ENCODE measurements at places on chromosomes 5 and 9. TPM values are rescaled to one million over a fixed set of nuclear protein-coding genes. Genes with fewer than 3 reads are reported as not detected.

GRCh38 chr5:53116597-53116996 is 7.0 kb upstream of the MOCS2 start:
- H3K36me3 ChIP-seq = no peaks in the 10 kb centered on the region
- no peak overlapping the region for H3K4me3 ChIP-seq
- DNase-seq = no peak
- H3K4me1 ChIP-seq = no peaks in the 10 kb centered on the region
- H3K27me3 ChIP-seq = no peaks in the 10 kb centered on the region
- no peak overlapping the region for H3K27ac ChIP-seq

The DDX4 gene
- total RNA-seq = not detected

DNA sequence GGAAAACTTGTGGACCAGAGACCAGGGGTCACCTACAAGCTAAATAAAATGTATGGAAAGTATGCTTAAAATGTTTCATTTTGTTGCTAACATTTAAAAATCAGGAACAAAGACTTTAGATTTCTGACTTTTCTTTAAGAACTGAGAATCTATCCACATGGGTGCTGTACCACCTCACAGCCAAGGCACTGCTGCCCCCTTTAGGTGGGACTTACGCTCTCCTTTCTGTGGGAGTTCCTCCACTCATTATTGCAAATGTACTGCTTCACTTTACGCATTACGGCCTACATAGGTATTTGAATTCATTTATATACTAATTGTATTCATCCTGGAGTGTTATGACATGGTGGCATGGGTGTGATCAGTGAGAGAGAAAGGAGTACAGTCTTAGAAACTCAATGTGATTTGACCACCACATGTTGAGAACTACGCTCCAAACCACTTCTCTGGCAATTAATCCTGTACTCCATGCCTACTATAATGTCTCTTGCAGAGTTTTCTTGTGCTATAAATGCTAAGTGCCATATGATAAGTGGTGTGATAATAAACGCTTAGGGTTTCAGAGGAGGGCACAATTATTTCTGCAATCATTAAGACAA is 24.7 kb upstream of the CETN3 start:
- no peak overlapping the region for H3K27ac ChIP-seq
- H3K27me3 ChIP-seq = peaks cover 2% of the 10 kb centered on the region
- peak; percentile 19 for DNase-seq
- no peaks in the 10 kb centered on the region for H3K36me3 ChIP-seq
- H3K4me3 ChIP-seq = no peak overlapping the region
- no peaks in the 10 kb centered on the region for H3K4me1 ChIP-seq

DNA sequence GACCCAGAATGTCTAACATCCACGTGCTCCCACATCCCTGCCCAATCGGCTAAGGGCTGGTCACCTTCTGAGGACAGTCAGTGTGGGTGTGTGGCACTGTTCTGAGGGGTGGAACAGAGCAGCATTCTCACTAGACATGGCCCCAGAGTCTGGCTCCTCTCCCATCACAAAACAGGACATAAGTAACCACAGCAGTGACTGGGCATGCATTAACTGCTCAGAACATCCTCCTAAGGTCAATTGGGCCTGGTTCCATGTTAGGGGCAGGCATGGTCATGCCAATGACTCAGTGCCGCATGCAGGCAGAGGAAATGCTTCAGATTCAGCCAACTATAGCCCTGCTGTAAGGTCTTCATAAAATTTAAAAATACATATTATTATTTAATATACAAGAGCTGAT is 12.9 kb downstream of the MACROH2A1 start:
- DNase-seq = no peak
- H3K4me3 ChIP-seq = no peak overlapping the region
- H3K27me3 ChIP-seq = no peaks in the 10 kb centered on the region
- H3K27ac ChIP-seq = peak overlapping the region; percentile 57
- H3K4me1 ChIP-seq = peaks cover 35% of the 10 kb centered on the region

DNA sequence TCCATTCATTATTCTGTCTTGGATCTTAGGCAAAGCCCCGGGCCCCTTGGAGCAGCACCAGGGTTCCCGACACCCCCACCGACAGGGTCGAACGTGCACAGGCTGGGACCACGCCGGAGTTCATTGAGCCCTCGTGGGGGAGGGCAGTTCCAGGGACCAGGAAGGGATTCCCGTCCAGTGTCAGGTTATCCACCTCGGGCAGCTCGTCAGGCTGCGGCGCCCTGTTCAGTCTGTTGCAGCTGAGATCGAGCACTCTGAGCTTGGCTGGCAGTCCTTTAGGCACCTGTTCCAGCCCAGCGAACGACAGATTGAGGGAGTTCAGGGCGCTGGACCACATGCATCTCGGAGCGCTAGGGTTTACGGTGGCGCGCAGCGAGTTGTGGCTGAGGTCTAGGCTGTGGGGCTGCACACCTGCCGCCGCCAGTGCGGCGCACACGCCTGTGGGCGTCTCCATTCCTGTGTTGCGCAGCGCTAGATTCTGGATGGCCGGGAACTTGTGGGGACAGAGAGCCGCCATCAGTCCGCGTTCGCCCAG is 1.1 kb downstream of the CD14 start:
- peaks cover 16% of the 10 kb centered on the region for H3K4me1 ChIP-seq
- no peak overlapping the region for H3K27ac ChIP-seq
- H3K4me3 ChIP-seq = peak overlapping the region; percentile 60
- DNase-seq = no peak
- no peaks in the 10 kb centered on the region for H3K36me3 ChIP-seq

GRCh38 chr9:133359399-133360175 is 3.2 kb downstream of the SURF2 start:
- H3K27ac ChIP-seq = no peak overlapping the region
- no peaks in the 10 kb centered on the region for H3K27me3 ChIP-seq
- peaks cover 15% of the 10 kb centered on the region for H3K4me1 ChIP-seq
- H3K4me3 ChIP-seq = no peak overlapping the region
- peaks cover 38% of the 10 kb centered on the region for H3K36me3 ChIP-seq

GRCh38 chr5:166441-167372 is 24.6 kb upstream of the LRRC14B start:
- no peaks in the 10 kb centered on the region for H3K36me3 ChIP-seq
- H3K4me3 ChIP-seq = no peak overlapping the region
- no peaks in the 10 kb centered on the region for H3K27me3 ChIP-seq
- H3K27ac ChIP-seq = peak overlapping the region; percentile 99

Data from astrocyte (in vitro differentiated cells and primary cell).